ENCODE measurements at places on chromosomes 3 and 15. TPM values are rescaled to one million over a fixed set of nuclear protein-coding genes. Genes with fewer than 3 reads are reported as not detected.

Gene CHMP2B
- total RNA-seq = 36.8 TPM

GRCh38 chr3:187629711-187630110 is 40.5 kb downstream of the SST start:
- peaks cover 6% of the 10 kb centered on the region for H3K27me3 ChIP-seq
- DNase-seq = no peak
- H3K4me1 ChIP-seq = peaks cover 5% of the 10 kb centered on the region
- H3K36me3 ChIP-seq = no peaks in the 10 kb centered on the region
- no peak overlapping the region for H3K4me3 ChIP-seq
- H3K27ac ChIP-seq = no peak overlapping the region

Gene STAB1
- total RNA-seq = 0.12 TPM

- DNase-seq = no peak
- no peaks in the 10 kb centered on the region for H3K36me3 ChIP-seq
- H3K4me3 ChIP-seq = no peak overlapping the region
- H3K4me1 ChIP-seq = peaks cover 13% of the 10 kb centered on the region
- no peak overlapping the region for H3K27ac ChIP-seq
- H3K27me3 ChIP-seq = peaks cover 24% of the 10 kb centered on the region
Observed at GRCh38 chr3:59424268-59425010, 374.6 kb upstream of the CFAP20DC start.

DNA sequence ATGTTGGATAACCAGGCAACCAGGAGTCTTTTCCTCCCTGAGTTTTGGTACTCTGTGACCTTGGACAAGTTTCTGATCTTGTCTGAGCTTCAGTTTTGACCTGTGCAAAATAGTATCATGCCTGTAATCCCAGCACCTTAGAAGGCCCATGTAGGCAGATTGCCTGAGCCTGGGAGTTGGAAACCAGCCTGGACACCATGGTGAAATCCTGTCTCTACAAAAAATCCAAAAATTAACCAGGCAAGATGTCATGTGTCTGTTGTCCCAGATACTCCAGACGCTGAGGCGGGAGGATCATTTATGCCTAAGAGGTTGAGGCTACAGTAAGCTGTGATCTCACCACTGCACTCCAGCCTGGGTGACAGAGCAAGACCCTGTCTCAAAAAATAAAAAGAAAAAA is 114.8 kb downstream of the IL12A start:
- no peaks in the 10 kb centered on the region for H3K27me3 ChIP-seq
- H3K4me1 ChIP-seq = no peaks in the 10 kb centered on the region
- no peak for DNase-seq
- H3K4me3 ChIP-seq = no peak overlapping the region
- no peaks in the 10 kb centered on the region for H3K36me3 ChIP-seq

- DNase-seq = no peak
- H3K27me3 ChIP-seq = no peaks in the 10 kb centered on the region
- no peak overlapping the region for H3K27ac ChIP-seq
- H3K4me1 ChIP-seq = peaks cover 48% of the 10 kb centered on the region
Observed at GRCh38 chr3:46934072-46934471, 42.5 kb downstream of the CCDC12 start.

DNA sequence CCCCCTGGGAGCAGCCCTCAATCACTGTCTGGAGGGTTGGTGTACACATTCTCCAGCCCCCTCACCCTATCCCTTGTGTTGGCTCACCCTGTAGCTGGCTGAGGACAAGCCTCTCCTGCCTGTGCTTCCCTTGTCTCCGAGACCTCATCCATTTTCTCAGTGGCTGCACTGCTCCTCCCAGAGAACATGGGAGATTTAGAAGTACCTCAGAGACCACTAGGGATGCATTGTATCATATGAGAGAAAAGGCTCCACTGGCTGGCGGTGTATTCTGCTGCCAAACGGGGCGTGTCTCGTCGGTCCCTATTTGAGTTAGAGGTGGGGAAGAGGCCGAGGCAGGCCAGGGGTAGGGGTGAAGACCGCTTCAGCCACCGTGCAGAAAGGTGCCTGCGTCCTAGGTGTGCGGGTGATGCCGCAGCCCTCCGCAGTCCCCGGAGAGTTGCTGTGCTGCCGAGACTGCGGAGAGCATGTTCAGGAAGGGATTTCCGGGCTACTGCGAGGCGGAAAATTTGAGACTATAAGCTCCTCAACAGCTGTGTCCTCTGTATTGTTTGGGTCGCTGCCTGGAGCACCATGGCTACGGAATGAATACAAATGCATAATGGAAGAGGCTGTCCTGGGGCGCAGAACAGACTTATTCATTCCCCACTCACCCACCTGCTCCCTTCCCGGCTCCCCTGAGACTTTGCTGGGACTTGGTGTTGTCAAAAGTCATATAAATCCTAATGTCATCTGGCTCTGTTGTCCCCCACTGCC is 43.8 kb downstream of the SPSB4 start:
- no peaks in the 10 kb centered on the region for H3K27me3 ChIP-seq
- peak overlapping the region; percentile 57 for H3K4me3 ChIP-seq
- peaks cover 37% of the 10 kb centered on the region for H3K4me1 ChIP-seq

Measured in type B pancreatic cell (in vitro differentiated cells).